Cortex of kidney (tissue), 1 donor: ENCODE measurements at places on chromosomes 12 and 14.

- DNase-seq = no peak
Observed at GRCh38 chr14:100146531-100147091, 12.8 kb downstream of the DEGS2 start.

DNA sequence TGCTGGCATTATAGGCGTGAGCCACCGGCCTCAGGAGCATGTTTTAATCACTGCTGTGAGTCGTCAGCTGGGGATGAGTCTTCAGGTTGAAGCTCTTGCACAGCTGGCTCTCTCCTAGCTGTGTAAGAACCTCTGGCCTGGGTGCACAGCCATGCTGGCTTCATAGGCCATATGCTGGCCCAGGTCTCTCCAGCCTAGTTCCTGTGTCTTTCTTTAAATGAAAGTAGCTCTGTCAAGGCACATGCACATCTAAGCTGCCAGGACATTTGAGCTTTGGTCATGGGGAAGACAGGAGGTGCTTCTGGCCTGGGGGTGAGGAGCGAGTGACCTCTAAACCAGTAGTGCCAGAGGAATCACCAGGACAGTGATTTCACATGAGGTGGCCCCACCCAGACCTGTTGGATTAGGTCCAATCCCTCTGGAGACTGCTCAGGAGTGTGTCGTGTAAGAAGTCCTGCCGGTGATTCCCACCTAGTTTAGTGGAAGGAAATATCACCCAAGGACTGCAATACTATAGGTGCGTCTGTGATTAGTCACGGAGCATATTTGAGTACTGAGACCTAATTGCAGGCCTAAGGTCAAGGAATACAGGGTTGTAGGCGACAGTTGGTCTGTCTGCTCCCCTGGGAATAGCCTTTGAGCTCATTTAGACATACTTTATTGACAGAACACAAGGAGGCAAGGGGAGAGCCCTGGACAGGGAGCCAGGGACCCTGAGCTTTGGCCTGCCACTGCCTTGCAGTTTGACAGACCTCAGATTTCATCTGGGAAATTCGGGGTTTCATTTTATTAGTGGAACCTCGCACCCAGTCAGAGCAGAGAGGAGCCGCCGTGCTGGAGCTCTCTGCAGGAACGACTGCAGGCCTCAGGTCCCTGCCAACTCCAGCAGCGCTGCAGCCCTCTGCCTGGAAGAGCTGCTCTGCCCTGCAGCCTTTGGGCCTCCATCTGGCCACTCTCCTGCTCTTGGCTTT, 67.0 kb downstream of the ANKRD9 start:
- no peak for DNase-seq

GRCh38 chr14:103736546-103737431, 21.2 kb downstream of the ZFYVE21 start:
- DNase-seq = no peak

DNA sequence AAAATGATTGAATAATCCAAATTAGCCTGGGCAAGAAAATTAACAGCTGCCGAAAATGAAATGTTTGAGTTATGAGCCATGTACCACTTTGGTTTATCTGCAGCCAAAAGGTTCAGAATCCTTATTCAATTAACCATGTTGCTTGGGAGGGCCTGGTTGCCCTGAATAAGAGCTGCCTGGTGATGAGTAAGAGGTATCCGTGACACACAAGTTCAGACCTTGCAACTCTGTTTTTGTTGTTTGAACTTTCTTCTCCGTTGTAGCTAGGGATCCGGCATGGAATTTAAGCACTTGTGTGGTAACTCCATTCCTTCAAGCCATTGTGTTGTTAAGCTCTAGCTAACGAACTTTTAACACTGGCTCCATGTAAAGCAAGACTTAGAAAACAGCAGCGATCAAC, 35.7 kb downstream of the FOXA1 start:
- DNase-seq = no peak

GRCh38 chr12:47615711-47616110, 90.1 kb downstream of the RPAP3 start:
- DNase-seq = no peak

GRCh38 chr12:106767206-106767605, 7.3 kb upstream of the RIC8B start:
- DNase-seq = no peak

DNA sequence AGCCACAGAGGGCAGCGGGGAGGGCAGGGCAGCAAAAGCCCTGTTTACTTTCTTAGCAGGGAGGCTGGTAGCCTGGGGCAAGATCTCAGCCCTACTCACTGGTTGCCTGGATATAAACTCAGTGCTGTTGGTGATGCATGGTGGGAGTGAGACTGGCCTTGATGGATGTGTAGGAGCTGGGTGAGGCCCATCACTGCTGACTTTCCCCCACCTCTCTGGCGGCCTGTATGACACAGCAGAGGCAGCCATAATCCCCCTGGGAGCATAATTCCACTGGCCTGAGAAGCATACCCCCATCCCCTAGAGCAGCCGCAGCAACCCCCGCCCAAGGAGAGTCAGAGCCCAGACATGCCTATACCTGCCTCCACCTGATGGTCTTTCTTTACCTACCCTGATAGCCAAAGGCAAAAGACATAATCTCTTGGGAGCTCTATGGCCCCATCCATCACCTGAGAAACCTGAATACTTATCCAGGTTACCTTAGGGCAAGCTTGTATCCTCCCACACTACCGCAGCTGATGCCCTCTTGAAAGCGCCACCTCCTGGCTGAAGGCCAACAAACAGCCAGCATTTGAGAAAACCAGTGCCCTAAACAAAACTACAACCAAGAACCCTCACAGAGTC, 59.3 kb downstream of the DNAI7 start:
- no peak for DNase-seq

DNA sequence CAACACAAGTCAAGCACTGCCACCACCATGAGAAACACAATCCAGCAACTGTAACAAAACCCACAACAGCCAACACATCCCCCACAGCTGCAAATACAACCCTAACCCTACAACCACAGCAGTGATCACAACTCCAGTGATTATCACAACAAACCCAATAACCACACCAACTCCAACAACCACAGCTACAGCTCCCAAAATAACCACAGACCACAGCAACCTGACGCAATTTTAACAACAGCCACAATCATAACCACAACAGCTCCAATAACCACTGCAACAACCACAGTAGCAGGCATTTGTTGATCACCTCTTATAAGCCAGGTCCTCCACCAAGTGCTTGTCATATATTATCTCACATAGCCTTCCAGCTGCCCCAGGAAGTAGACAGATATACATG, 42.2 kb upstream of the FAM181A start:
- no peak for DNase-seq

- no peak for DNase-seq
Observed at GRCh38 chr14:100430571-100430970, 107.4 kb downstream of the SLC25A47 start.
